CD4-positive, alpha-beta T cell treated with Interleukin-4 for 4 hours (primary cell): ENCODE measurements at places on chromosomes 1 and 21.

DNA sequence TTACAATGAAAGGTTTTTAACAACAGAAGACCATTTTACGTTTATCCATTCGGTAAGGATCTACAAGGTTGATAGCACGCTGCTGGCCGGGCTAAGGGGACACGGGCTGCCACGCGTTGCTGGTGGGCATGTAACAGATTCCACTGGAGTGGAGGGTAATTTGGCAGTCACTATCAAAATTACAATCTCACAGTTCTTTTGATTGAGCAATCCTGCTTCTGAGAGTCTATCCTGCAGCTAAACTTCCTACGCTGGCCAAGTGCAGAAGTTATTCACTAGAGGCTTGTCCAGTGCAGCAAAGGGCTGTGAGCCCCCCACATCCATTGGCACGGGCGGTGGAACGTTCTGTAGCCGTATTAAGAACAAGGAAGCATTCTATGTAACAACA lies 61.8 kb downstream of the DISP3 start:
- DNase-seq: no peak

DNA sequence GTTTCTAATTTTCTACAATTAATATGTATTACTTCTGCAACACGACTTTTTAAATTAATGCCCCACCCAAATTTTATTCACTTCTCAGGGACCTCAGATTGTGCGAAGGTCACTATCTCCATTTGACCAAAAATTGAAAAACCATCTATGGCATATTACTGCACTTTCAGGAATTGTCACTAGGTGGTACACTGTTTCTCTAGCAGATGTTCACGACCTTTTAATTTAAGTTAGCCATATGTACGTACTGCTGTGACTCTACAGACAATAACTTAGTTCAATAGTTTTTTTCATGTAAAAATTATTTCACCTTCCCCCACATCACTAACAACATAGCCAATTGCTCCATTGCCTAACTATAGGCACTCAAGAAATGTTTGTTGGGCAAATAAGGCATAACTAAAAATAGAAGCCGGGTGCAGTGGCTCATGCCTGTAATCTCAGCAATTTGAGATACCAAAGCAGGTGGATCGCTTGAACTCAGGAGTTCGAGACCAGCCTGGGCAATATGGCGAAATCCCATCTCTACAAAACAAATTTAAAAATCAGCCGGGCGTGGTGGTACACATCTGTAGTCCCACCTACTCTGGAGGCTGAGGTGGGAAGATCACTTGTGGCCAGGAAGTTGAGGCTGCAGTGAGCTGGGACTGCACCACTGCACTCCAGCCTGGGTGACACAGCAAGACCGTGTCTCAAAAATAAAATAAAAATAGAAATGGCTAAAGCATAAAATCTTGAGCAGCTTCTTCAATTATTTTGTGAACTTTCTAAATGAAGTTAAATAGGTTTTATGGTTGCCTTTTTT lies 75.7 kb upstream of the PKN2 start:
- peak; percentile 17 for DNase-seq

- no peak for DNase-seq
These were observed 1.2 kb downstream of the EPHB2 start for GRCh38 chr1:22711591-22712501.

- DNase-seq: no peak
These were observed 308.3 kb upstream of the USP25 start for GRCh38 chr21:15421441-15421881.

DNA sequence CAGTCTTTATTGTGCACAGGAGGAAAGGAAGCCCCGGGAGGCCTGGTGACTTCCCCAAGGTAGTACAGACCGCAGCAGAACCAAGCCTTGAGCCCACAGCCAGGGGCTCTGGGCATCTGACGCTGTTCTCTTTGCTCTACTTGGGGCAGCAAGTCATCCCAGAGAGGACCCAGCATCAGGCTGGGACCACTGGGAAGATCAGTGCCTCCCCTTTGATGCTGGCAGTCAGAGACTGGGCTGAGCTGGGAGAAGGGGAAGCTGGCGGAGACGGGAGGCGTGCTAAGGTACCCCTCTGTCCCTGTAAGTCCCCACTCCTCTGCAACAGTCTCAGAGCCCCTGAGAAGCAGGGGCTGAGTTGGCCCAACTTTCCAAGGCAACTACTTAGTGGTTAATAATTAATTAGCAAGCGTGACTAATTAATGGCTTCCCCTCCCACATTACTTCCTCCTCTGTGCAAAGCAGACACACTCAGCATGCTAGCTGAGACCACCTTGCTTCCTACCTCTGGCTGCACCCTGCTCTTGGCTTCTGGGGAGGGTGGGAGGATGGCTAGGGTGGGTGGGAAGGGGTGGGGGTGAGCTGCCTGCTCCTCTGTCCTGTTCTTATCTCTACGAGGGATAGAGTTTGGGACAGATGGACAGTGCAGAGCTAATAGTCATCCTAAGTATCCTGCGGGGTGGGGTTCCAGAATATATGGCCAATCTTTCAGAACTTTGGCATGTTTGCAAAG lies 1.3 kb downstream of the INAVA start:
- DNase-seq: no peak

DNA sequence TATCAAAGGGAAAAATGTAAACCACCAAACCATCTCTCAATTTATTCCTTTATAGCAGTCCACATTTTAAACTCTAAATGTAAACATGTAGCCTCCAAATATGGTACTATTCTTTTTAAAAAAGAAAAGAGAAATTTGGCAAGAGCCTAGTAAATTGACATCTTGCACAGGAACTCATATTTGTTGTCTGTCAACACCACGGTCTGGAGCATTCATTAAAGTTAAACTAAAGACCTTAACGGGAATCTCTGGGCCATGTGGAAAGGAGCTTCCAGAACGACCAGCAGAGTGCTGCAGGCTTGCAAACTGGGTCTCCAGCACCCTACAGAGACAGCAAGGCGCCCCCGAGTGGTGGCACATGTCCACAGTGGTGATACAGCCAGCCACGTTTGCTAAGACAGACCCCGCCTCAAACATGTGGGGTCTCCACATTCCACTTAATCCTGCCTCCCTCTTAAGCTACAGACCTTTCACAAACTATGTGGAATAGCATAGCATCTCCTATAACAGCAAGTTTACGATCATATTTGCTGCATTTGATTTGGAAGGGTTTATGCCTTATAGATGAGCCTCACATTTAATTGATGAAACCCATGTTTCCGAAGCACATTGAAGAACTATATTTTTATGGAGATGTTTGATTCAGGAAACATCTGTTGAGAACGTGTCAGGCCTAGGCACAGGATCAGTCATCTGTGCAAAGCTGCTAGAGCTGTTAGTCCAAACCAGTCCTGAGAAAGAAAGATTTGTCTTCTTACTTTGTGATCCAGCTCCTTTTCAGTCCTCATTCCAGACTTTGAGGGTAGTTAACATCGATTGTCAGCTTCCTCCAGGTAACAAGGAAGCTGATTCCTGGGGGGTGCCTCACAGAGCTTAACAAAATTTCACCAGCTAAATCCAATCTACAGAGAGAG lies 96.4 kb upstream of the BACE2 start:
- DNase-seq: no peak

GRCh38 chr1:204151552-204152309 lies at the start of gene ETNK2:
Gene ETNK2, minus strand, starts transcription at chr1:204152044. Its CDS starts 192 bp downstream, at chr1:204151852.
- DNase-seq: peak; percentile 39

DNA sequence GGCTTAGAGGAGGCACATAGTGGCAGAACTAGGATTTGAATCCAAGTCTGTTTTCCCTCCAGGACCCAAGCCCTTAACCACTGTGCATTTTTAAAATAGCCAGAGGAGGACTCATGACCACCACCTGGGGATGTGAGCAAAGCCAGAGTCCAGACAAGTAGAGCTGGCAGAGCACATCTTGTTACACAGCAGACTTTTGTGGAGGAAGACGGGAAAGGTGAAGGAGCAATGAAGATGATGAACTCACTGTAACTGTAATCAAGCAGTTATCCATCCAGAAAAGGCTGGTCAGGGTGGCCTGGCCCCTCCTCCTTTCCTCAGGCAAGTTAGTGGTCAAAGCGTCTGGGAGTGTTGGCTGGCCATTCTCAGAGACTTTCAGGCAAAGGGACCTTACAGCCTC lies 50.9 kb downstream of the SLC44A3 start:
- DNase-seq: no peak

DNA sequence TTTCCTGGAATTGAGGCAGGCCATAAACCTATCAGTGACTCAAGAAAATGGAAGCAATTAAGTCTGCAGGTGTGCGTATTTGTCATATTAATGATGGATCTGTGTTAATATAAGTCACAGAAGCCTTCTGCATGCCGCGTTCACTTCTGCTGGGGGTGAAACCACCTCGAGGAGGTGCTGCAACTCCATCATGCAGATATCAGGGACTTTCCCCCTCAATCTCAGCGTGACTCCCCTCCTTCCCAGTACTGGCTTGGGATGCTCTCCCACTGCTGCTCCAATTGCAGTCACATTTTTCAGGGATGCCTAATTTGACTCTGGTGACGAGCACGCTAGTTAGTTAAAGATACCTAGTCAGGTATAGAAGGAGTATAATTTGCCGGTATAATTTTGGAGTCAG lies 87.5 kb downstream of the ASTN1 start:
- no peak for DNase-seq

DNA sequence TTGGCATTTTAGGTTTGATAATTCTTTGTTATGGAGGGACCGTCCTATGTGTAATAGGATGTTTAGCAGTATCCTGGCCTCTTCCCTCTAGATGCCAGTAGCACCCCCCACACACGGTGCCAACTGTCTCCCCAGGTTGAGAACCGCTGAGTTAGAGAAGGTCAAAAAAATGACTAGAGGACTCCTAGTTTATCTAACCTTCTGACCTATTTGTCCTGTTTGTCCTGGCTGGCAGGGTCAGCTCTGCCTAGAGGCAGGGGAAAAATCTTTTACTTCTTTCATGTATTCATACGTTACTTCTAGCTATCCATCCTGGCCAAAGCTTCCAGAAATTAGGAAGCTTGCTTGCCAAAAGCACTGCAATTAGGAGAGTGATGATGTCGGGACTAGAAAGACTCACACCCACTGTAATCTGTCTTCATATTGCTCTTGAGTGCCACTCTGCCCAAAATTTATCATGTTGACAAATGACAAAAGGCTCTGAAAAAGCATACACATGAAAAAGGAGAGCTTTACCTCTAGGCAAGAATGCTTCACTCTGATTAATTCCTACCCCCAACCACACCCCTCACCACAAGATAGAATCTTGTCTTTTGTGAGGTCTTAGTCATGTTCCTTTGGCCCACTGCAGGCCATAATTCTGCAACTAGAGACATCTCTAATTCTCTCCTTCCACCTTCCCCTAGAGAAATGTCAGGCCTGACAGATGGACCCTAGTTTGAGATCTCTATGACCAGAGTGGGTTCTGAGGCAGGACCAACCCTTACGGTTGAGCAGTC lies 14.4 kb upstream of the AKR1A1 start:
- no peak for DNase-seq
